Kidney tubule cell (primary cell): ENCODE measurements at places on chromosomes 13 and 19.

DNA sequence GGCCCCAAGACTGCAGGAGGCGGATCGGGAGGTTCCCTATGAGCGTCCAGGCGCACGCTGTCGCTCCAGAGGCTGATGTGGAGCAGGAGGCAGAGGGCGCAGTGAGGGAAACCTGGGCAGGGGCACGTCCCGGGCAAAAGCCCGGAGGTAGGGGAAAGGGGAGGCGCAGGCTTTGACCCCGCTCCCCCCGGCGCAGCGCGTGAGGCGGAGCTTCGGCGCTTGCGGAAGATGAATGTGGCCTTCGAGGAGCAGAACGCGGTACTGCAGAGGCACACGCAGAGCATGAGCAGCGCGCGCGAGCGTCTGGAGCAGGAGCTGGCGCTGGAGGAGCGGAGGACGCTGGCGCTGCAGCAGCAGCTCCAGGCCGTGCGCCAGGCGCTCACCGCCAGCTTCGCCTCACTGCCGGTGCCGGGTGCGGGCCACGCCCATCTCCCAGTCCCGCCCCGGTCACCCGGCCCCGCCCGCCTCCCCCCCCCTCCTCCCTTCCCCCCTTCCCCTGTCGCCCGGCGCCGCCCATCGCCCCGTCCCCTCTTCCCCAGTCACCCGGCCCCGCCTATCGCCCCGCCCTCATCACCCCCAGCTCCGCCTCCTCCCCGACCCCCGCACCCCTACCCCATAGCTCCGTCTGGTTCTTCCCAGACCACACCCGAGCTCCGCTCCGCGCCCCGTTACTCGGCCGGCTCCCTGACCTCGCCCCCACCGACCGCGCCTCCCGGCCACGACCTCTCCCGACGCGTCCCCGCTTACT is 4.1 kb downstream of the HMG20B start:
- no peak for DNase-seq

- DNase-seq: peak; percentile 98
Observed at GRCh38 chr19:1747285-1748114, 5.8 kb upstream of the ONECUT3 start.

- DNase-seq: peak; percentile 16
Observed at GRCh38 chr19:7522923-7523667, 671 bp downstream of the MCOLN1 start.

DNA sequence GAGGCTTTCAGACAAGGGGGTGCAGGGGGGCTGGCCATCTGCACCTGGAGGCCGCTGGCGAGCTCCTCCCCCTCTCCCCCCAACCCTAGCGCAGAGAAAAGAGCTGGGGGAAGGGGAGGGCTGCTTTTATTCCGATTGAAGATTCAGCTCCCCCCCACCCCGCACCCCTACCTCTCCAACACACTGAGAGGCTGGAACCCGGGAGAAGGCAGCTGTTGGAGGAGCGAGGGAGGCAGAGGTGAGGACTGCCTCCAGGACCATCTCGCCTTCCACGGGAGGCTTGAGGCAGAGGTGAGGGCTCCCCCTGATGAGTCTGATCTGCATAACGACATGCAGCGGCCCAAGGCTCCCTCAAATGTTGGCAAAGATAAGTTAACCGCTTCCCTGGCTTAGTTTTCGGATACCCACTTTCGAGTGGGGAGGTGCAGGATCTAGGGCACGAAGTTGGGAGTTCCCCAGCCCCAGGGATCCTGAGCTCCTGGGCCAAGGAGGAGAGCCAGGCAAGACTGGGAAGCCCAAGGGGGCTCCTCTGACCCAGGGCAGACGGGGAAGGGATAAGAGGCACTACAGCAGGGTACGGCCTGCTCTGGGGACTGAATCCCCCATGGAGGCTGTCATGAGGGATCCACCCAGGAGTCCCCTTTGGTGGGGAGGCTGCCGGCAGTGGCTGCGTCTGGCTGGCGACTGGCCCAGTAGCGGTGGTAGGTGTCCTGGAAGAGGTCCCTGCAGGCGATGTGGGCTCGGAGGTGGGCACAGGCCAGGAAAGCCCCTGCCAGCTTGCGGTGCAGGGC is 1.2 kb upstream of the NUMBL start:
- DNase-seq: no peak

DNA sequence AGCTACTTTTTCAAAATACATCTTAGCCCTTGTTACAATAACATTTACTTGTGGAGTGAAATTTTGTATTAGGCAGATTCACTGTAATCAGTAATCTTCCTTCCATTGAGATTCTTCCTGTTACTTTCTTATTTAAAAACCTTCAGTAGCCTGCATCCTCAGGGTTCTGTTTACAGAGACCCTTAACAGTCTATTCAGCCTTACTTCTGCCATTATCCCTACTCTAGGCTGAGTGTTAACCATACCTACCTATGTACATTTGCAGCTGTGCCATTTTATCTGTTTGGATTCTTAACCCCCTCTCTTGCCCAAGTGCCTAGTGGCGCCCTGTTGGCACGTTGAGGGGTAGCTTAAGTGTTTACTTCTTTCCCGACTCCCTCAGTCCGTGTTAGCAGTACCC is 71.9 kb downstream of the LRCH1 start:
- DNase-seq: no peak

DNA sequence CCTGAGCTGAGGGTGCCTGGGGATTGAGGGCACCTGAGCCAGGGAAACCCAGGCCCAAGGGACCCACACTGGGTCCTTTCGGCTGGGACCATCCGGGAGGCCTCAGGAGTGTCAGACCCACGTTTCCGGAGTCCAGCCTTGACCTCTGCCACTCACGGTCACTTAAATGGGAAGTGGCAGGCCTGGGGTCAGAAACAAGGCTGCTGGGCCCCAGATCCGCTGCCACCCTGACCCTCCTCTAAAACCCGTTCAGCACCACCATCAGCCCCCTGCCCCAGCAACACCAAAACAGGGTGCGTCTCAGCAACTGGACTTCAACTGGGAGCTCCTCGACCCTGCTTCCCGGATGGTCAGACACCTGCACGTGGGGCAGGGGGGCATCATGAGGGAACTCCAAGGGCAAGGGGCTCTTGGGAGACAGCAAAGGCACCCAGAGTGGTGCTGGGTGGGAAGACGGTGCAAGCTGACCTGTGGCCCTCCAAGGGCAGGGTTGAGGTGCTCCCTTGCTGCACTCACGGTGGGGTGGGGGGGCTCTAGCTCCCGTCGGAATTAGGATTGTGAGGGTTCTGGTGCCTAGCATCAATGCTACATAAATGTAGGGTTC is 1.2 kb upstream of the PLPP2 start:
- no peak for DNase-seq

- DNase-seq: no peak
Observed at GRCh38 chr13:99383946-99384345, 76.7 kb upstream of the GPR183 start.

DNA sequence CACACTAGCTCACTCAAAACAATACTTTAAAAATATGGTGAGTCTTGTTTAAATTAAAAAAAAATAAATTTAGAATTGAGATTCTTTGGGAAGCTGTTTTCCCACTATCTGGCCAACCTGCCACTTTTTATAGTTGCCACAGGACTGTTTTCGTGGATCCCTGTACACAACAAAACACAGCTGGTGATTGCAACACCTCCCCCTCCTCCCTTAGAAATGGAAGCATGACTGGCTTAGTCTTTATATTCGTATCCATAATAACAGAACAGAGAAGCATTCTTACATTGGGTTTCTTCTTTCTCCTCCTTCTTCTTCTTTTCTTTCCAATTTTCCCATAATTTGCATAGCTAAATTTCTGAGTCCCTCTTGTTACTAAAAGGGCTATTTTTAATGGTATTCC is 79.5 kb upstream of the GJB6 start:
- DNase-seq: no peak

- no peak for DNase-seq
Observed at GRCh38 chr13:106612688-106613087, 44.8 kb upstream of the ARGLU1 start.

GRCh38 chr13:52701728-52702465 is 37.7 kb downstream of the CNMD start:
- DNase-seq: no peak

- peak; percentile 23 for DNase-seq
Observed at GRCh38 chr19:47587295-47587694, 14.3 kb upstream of the ZNF541 start.

- no peak for DNase-seq
Observed at GRCh38 chr13:44277459-44277858, 96.2 kb upstream of the SERP2 start.

GRCh38 chr19:46975011-46975924 is 44.4 kb upstream of the NPAS1 start:
- peak; percentile 55 for DNase-seq

- DNase-seq: peak; percentile 56
Observed at GRCh38 chr13:90414691-90415596, 932.5 kb upstream of the MIR17HG start.

DNA sequence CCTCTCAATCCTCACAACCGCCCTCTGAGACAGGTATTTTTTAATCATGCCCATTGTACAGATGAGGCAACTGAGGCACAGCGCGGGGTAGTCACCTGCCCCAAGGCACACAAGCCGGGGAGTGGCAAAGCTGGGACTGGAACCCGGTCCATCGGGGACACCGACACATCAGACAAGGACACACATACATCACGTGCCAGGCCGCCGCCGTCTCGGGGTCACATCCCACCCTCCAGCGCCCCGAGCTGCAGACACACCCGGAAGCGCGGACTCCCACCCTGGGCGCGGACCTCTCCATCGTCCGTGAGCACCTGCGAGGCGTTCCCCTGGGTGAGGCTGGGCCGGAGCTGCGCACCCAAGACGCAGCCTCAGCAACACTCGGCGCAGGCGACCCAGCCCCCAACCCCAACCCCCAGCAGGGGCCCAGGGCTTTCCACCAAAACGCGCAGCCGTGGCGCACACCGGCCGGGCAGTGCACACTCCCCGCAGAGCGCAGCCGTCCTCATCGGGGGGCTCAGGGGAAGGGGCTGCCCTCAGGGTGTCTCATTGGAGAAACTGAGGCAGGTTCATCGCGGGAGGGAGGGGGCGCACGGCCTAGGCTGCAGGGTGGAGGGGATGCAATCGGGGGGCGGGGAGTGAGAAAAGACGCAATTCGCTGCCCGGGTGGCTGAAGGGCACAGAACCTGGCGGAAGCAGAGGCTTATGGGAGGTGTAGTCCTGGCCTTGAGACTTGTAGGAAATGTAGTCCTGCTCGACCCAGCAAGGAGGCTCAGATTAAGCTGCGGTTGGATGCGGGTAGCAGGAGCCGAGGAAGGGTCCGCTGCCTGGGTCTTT is 1.9 kb upstream of the LMTK3 start:
- peak; percentile 67 for DNase-seq

DNA sequence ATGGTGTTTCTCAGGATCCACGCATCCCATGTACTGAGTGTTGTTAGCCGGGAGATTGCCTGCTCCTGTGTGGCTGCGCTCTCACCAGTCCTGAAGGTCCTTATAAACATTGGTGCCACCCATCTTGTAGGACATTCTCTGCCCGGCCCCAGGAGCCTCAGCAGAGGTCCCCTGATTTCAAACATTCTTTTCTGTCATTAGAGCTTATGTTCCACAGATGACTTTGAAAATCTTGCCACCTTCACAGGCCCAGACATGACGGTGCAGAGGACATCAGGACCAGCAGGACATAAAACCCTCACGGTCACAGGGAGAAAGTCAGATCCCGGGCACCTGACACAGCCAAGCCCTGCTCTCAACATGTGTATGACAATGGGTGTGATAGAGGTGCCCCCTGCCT is 33.2 kb upstream of the PEPD start:
- no peak for DNase-seq

GRCh38 chr19:13623716-13624710 is 117.7 kb upstream of the CACNA1A start:
- no peak for DNase-seq

GRCh38 chr13:44075113-44075512 is 195.4 kb downstream of the LACC1 start:
- DNase-seq: no peak

DNA sequence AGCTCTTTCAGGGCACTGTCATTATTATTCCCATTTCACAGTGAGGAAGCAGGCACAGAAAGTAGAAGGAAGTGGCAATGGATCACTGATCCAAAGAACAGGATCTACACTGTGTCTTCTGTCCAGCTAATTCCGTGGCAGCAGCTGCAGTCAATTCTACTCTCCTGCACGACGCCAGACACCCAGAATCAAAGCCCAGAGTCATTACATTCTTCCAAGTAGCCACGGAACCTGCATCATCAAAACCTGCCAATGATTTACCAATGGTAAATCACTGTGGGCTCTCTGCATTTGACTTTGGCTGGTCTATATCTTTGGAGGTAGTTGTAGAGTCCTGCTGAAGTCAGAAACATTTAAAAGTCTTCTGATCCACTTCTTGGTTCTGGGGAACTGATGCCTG is 767.7 kb downstream of the LIG4 start:
- DNase-seq: peak; percentile 81

- peak; percentile 89 for DNase-seq
Observed at GRCh38 chr13:87129602-87130300, 541.4 kb upstream of the SLITRK5 start.
